Myocyte (in vitro differentiated cells): ENCODE measurements at places on chromosomes 11 and 22. TPM values are rescaled to one million over a fixed set of nuclear protein-coding genes. Genes with fewer than 3 reads are reported as not detected.

DNA sequence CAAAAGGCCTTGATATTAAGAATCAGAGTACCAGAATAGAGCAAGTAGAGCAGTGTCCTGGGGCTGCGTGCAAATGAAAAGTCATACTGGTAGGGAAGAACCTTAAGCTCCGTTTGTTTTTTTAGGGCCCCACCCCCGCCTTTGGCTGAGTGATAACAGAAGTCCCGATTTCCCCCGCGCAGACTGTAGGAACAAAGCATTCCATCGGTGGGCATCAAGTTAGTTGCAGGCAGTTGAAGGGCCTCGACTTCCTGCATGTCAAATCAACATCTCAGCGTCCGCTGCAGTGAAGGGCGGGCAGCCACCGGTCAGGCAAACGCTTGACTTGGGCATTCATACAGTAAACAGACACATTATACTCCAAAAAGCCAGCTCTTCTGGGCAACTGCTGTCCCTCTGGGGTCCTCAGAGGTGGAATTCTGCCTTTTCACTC is 11.7 kb downstream of the LRP4 start:
- DNase-seq: no peak

DNA sequence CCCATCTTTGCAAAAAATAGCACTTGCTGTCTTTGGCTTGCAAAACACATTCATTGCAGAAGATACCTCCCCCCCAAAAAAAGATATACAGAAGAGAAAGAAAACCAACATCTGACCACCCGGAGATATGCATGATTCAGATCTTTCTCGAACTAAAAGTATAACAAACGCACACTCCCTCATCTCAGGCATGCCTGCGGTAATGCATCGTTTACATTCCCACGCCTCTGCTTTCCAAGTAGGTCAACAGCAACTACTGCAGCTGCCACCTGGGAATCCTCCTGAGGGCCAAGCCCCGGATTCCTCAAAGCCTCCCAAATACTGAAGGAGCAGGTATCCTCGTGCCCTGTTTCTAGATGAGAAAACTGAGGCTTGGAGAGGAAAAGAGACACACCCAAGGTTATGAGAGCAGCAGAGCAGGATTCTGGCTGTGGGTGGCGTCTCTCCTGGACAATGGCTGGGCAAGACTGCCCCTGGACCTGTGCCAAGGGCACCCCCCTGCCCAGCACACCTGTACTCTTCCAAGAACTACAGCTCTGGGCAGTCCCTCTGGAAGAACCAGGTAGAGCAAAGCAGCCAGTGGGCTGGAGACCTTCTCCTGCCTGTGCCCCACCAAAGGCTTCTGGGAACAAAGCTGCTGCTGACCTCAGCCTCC is 38.1 kb downstream of the NUP50 start:
- DNase-seq: peak; percentile 59

DNA sequence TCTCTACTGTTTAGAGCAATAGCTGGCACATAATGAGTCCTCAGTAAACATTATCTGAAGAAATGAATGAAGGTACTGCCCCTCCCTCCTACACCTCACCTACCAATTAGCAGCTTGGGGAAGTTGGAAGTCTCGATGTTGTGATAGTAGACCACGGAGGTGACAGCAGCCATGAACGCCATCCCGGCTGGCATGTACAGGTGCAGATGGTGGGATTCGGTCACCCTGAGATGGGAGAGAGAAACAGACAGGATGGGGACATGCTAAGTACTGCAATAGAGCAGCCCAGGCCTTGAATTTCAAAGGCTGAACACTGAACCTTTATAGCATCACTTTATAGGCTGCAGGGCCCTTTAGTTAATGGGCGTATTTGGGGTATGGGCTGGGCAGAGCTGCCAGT is 6.6 kb downstream of the ABCC8 start:
- no peak for DNase-seq

DNA sequence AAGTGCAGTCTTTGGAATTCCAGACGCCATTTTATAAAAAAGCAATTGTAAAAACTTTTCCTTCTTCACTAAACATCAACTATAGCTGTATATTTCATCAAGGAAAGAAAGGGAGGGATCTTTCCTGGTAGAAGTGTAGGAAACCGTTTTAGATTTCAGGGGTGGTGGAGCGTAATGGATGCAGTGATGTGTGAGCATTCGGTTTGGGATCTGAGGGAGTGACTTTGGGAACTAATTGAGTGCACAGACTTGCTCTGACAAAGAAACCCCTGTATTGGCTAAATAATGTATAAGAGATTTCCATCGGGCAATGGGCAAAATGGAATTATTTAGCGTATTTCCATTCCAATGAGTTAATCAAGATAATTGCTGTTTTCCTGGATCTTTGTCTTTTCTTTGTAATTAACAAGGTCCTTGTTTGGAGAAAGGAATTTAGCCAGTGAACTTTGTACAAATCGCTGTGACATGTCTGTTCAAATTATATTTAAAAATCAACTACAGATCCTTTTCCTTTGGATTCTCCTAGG is 125.0 kb upstream of the NARS2 start:
- no peak for DNase-seq

GRCh38 chr11:66768818-66769217 is 39.8 kb upstream of the SPTBN2 start:
- no peak for DNase-seq

TENM4 gene
- 0.21 and 0.31 TPM in 2 replicates for total RNA-seq

DNA sequence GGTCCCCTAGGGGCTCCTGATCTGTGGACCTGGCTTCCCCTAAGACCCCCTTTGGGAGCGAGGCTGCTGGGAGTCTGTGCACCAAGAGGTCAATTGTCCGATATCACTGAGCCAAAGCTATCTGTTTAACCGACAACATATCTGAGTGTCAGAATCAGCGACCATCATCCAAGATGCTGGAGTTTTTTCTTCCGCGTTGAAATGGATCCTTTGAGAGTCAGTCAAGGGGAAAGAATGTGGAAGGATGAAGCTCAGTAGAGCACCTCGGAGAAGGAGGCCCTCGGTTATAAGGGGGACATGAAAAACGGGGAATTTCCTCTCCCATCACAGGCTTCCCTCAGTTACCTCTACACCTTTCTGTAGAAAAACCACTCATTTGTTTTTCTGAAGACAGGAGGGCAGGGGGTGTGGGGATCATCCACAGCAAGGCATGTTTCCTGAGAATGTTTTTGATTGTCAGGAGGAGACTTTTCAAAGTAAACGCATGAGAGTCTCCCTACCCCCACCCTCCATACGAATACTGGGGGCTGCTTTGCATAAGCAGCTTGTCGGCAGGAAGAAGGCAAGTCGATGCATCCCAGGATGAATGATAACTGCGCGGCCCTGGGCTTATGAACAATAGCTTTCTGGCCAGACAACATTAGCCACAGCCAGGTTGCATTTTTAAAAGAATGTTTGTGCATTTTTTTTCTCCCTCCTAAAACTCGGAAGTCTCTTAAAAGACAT is 37.7 kb upstream of the CCND1 start:
- no peak for DNase-seq

OR2AG1 gene
- not detected in 2 replicates for total RNA-seq

KRTAP5-11 gene
- not detected in 2 replicates for total RNA-seq

DNA sequence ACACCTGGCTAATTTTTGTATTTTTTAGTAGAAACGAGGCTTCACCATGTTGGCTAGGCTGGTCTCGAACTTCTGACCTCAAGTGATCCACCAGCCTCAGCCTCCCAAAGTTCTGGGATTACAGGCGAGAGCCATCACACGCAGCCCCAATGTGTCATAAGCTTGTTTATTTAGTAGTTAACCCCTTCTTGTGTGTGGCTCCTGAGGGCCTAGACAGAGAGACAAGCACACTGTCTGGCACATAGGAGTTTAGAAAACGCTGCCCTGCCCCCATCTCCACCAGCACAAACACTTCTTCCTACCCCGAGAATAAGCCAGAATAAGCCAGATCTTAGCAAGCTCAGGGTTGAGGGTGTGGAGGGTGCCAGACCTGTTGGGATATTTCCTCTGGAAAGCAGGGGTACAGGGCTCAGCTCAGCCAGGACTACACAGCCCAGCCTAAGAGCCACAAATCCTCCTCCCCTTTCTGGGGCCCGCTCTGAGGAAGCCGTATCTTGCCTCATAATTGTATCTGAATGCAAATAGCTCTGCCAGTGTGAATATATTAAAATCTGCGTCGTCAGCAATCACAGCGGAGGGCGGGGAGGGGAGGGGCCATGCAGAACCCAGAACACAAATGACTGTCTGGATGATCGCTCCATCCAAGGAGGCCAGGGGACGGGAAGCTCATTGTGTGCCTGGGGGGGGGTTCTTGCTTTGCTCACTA is 247.3 kb downstream of the MN1 start:
- no peak for DNase-seq

CCDC87 gene
- total RNA-seq: 0.26 and 0.45 TPM in 2 replicates

DNA sequence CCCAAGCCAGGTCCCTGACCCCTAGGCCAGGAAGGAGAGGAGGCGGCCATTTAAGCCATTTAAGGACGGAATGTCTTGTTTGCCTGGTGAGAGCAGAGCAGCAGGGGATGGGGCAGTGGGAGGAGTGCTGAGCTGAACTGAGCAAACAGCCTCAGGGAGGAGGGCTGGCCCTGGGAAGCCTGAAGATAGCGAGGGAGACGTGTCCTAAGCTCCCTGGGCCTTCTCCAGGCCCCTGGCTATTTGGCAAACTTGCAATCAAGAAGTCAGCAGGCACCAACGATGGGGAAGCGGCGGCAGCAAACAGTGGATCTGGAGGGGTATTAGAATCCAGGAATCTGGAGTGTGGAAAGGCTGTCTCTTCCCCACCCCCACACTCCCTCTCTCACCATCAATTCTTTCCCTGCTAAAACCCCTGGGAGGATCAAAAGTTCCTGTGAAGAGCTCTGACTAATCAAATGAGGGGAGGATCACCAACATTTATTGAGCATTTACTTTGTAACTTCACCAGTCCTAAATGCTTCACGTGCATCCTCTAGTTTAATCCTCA is 8.8 kb downstream of the BCL9L start:
- DNase-seq: no peak

GRCh38 chr22:48261048-48261621 is 1498.7 kb downstream of the TBC1D22A start:
- no peak for DNase-seq

GRCh38 chr11:92662601-92663360 is 306.7 kb upstream of the MTNR1B start:
- no peak for DNase-seq

GRCh38 chr22:36238373-36239149 is 766 bp downstream of the APOL2 start:
- DNase-seq: peak; percentile 45

SSTR3 gene
- not detected in 2 replicates for total RNA-seq

GRCh38 chr11:134543645-134544044 is 131.6 kb upstream of the B3GAT1 start:
- DNase-seq: no peak

FAM180B gene
- 1.8 and 2.8 TPM in 2 replicates for total RNA-seq

DNA sequence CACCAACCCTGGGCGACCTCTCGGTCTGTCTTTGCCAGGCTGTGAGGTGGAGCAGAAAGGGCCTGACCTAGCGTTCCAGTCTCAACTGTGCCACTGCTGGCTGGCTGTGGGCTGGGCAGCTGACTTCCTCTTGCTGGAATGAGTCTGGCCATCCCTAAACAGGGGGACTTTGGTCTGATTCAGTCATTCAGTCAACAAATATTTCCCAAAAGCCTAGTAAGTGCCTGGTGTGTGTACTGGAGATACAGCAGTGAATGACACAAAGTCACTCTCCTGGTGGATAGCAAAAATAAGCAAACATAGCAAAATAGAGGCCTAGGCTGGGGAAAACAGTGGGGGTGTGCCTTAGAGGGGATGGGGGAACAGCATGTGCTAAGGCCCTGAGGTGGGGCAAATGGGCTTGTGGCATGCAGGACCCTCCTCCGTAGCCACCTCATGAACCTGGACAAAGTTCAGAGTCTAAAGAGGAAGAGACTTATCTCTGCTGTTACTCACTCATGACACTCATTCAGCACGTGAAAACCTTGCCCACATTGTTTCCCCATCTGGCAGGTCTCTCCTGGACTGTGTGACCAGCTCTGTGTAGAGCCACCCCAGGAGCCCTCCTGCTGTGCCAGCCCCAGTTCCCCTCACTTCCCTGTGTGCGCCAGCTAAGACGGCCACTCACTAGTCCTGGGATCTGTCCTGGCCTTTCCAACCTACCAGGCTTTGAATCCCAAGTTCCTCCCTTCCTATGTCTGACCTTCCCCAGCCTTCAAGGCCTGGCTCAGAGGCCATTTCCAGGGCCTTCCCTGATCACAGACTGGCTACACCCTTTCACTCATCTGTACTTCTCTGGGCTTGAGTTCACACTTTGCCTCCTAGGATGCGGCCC is 4.7 kb downstream of the GUCD1 start:
- no peak for DNase-seq

GRCh38 chr11:116466191-116466590 is 306.6 kb downstream of the BUD13 start:
- no peak for DNase-seq

GRCh38 chr22:41911001-41911611 is 3.8 kb downstream of the SHISA8 start:
- DNase-seq: no peak

DNA sequence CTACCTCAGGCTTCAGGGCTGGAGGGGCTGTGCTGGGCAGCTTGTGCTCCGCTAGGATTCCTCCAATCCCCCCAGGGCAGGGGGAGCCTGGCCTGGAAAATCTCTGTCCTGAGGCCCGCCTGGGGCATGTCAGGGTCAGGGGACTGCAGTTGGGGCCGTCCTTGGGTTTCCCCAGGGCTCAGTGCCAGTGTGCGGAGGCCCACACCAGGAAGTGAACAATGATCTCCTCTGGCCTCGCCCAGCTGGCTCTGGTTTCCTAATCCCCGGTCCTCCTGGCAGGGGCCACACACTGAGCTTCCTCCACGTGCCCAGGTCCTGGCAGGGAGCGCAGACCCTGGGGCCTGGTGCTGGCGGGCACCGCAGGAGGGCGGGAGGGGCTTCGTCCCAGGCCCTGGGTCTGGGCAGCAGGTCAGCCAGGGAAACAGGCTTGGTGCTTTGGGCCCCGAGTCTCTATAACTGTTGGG is 1.4 kb upstream of the MUC2 start:
- peak; percentile 59 for DNase-seq

- DNase-seq: no peak
These were observed 26.4 kb upstream of the PANX2 start for GRCh38 chr22:50144005-50144614.
